T-helper 2 cell (primary cell): ENCODE measurements at places on chromosomes 2 and 18.

GRCh38 chr2:121650315-121650930 is 1.2 kb upstream of the CLASP1 start:
- peak; percentile 36 for DNase-seq

- no peak for DNase-seq
Measured at GRCh38 chr2:201139836-201140604, 24.1 kb downstream of the CFLAR start.

GRCh38 chr2:64932371-64933216 is 56.6 kb upstream of the SLC1A4 start:
- no peak for DNase-seq

DNA sequence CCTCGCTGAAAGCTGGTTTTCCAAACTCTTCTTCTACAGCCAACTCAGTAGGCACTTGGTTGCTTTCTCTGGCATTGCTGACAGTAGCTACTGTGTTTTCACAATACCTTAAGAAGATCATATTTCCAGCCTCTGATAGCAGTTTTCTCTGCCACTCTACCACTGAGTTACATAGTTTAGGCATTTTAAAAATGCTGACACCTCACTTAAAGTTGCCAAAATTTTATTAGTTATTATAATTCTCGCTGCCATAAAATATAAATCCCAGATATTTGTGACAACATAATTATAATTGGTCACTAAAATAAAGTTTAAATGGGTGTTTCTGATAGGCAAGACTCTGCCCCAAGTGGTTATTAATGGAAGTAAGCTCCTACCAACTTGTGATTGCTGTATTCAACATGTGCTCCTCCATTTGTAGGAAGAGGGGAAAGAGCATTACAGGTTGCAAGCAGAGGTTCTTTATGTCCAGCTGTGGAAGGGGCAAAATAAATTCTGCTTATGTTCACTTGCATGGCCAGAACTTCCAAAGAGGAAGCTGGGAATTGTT is 1202.8 kb downstream of the CNTNAP5 start:
- DNase-seq = no peak

- DNase-seq = no peak
Measured at GRCh38 chr2:213221957-213222356, 62.3 kb upstream of the SPAG16 start.

DNA sequence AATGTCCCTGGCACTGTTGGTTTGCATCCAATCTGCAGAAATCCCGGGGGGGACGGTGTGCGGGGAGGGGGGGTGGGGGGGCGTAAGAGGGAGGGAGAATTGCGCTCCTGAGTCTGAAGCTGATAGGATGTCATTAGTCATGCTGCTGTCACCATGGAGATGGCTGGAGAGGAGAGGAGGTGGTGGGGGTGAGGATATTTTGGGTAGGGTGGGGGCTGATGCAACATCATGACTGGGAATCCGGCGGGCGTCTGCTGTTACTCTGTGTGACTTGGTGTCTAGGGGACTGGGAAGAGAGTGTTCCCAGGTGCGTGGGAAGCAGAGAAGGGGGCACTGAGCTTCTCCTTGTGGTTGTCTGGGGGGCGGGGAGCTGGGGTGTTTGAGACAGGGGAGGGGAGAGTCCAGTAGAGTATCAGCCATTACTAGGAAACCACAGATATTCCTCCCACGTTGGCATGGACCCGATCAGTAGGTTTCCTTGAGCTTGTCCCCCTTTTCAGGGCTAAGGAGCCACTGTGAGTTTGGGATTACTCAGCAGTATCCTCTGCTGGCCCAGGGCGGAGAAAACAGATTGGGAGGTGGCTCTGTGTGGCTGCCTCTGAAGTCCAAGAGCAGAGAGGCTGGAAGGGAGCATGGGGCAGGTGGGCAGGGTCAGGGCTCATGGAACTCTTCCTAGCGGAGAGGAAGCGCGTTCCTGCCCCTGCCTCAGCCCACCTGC is 18.9 kb downstream of the TET3 start:
- no peak for DNase-seq

DNA sequence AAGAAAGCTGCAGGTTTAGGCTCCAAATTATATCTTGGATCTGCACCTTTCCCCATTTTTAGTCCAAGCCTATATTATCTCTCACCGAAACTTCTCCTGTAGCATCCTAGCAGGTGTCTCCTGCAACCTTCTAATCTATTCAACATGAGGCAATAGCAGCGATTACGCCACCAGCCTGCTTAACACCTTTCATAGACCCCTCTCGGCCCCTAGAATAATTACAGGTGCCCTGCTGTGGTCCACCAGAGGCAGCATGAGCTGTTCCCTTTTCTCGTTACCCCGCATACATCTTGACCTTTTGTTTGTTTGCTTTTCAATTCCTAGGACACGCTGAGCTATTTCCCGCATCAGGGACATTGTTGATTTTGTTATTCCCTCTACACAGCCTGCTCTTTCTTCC is 361.9 kb downstream of the CYRIA start:
- no peak for DNase-seq

DNA sequence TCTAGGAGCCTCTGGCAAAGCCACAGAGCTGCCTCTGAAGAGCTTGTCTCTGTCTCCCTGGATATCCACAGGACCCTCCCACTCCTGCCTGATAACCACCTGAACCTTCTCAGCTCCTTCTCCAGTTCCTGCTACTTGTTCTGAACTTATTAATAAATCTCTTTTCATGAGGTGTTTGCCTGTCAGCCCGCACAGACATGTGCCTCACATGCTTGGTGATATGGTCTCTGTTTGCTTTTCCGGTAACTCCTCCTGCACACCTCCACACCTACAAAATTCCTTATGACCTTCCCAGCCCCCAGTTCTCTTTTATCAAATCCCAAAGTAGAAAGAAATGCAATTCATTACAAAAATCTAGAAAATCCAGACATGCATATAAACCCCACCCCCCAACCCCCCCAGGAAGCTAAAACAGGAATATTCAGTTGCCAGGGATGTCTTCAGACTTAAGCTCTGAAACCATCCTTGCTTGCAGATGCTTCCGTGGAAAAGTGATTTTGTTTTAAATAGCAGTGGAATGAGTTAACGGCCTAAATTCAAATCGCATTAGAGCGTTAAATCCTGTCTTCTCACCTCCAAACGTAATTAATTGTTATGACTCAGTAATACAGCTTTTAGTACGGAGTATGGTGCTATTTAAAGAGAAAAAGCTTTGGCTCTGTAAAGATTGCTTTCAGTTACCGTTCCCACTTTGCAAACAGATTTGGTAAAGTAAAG is 2.1 kb upstream of the PID1 start:
- DNase-seq = no peak

GRCh38 chr2:7133521-7133920 is 216.3 kb downstream of the RNF144A start:
- no peak for DNase-seq

GRCh38 chr2:70943205-70943871 is 7.6 kb downstream of the ATP6V1B1 start:
- DNase-seq = no peak
